ENCODE measurements at places on chromosomes 7 and 10.

GRCh38 chr10:118564652-118565051 is 30.8 kb downstream of the PRLHR start:
- no peak for DNase-seq

DNA sequence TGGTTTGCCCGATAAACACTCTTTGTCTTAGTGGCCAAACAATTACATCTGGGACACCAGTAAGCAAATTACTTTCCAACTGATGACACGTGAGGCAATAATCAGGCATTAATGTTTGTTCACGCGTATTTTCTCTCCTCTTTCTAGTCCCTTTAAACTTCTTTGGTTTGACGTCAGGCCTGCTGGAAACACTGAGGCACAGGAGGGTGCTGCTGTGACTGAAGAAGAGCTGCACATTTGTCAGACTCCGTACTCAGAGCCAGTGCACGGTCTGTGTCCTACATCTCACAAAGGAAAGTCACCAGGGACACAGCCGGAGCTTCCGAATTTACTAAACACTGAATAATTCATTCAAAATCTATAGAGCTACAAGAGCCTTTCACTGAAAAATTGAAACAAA is 57.6 kb upstream of the ANAPC16 start:
- DNase-seq = no peak

DNA sequence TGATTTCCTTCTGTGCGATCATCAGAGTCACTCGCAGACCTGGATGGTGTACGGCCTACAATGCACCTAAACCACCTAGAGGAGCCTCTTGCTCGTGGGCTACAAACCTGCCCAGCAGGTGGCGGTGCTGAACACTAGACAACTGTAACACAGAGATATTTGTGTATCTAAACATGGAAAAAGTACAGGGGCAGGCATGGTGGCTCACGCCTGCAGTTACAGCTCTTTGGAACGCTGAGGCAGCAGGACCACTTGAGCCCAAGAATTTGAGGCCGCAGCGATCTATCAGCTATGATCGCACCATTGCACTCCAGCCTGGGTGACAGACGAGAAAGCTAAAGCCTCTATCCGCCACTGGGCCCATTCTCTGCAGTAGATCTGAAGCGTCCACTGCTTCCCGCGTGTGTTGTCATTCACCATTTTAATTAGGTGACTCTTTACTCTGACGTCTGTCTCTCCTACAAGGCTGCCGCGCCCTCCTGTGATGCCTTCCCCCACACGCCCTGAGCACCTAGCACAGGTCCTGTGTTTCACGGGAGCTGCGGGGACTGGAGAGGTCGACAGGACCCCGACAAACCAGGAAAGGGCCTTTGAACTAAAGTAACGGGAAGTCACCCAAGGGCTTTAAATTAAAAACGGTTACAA is 774 bp downstream of the TUBGCP2 start:
- DNase-seq = peak; percentile 72

DNA sequence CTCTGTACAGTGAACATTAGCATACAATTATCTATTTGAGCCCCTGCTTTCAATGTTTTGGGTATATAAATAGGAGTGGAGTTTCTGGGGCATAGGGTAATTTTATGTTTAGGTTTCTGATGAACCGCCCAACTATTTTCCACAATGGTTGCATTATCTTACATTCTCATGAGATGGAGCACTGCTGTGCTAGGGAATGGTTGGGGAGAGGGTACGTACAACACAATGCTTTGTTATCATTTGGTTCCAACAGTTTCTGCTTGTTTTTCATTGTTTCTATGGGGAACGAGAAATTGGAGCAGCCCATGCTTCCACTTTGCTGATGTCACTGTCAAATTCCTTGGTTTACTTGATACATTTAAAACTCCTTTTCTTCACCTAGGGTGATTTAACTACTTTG is 1115.3 kb downstream of the REEP3 start:
- DNase-seq = no peak

- no peak for DNase-seq
Observed at GRCh38 chr7:15305002-15305600, 256.7 kb downstream of the AGMO start.

DNA sequence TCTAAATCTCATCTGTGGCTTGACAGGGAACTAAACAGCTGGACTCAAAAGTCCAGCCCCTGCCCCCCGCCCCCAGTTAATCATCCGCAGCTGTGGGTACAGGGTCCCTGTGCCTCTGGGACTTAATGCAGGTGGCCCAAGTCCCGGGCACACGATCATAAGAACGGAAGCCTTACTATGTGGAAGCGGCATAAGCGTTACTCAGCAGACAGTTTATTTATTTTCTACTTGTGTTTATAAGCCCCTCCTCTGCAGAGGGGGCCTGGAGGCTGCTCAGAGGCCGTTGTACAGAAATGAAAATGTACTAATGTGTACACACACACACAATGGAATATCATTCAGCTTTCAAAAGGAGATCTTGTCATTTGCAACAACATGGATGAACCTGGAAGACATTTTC is 158.0 kb upstream of the TNS3 start:
- no peak for DNase-seq

- DNase-seq = no peak
Observed at GRCh38 chr7:132646052-132646451, 69.8 kb upstream of the PLXNA4 start.

GRCh38 chr7:33900501-33900900 is 4.8 kb upstream of the BMPER start:
- DNase-seq = no peak

GRCh38 chr10:103199488-103199887 is 6.4 kb upstream of the NT5C2 start:
- no peak for DNase-seq

GRCh38 chr7:36456138-36456537 is 66.5 kb downstream of the ANLN start:
- DNase-seq = no peak

DNA sequence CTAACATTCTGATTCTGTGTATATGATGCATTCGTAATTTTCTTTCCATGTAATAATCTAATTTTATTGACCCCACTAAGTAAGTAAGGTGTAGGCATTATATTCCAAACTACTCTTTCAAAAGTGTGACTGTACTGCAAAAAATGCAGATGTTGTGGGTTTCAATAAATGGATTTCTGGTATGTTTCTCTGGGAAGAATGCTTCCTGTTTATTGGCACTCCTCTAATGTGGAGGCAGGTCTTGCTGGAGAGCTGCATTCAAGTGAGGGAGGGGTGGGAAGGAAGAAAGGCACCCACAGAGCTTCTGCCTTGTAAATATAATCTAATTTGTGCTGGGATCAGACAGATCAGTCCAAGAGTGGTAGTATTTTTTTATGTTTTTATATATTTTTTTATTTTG is 23.9 kb downstream of the ST7 start:
- no peak for DNase-seq

DNA sequence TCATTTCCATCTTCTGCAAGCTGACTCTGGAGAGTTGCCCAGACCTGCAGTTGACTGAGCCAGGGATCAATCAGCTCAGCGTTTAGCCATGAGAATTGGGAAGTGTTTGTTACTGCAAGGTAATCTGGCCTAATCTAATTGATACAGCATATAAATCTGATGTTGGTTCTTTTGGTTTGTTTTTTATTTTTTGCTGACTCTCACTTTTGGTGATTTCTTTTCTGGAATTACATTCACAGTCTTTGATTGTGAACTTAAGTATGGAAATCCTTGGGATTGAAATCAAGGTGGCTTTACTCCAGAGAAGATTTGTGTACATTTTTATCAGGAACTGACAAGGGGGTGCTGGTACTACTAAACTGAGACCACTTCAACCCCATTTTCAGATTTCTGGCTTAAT is 1.7 kb upstream of the GIMAP6 start:
- DNase-seq = no peak

DNA sequence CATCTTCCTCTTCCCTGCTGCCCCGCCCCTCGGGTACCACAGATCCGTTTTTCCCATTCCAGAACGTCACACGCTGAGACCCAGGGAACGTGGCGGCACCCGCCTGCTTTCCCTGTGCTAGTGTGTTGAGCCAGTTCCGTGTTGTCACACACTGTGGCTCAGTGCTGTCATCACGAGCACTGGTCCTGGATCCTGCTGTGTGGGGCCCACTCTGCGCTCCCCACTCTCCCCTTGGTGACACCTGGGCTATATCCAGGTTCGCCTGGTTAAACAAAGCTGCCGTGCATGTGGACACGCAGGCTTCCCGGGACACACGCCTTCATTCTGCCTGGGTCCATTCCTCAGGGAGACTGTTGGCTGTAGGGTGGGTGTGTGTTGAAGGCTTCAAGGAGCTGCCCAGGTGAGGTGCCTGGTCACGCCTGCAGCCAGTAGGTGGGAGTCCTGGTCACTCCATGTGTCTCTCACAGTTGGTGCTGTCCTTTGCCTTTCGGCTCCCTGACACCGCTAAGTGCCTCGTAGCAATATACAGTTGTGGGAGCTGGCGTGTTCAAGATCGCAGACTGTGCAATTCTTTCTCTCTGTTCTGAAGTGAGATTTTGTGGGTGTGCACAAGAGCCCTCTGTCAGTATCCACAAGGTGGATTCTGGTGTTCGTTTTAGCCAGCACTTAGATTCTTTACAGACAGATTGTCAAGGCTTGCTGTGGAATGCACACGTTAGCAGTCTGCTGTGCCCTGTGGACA is 88.6 kb downstream of the INPP5A start:
- DNase-seq = no peak

GRCh38 chr10:125878957-125879835 is 1.9 kb downstream of the DHX32 start:
- no peak for DNase-seq

- DNase-seq = no peak
Observed at GRCh38 chr10:94014304-94014703, 20.6 kb downstream of the PLCE1 start.

- DNase-seq = no peak
Observed at GRCh38 chr10:6108631-6109443, 20.0 kb downstream of the RBM17 start.

GRCh38 chr7:22248111-22248809 is 108.7 kb downstream of the RAPGEF5 start:
- no peak for DNase-seq

- no peak for DNase-seq
Observed at GRCh38 chr7:137694405-137694804, 152.4 kb downstream of the DGKI start.

DNA sequence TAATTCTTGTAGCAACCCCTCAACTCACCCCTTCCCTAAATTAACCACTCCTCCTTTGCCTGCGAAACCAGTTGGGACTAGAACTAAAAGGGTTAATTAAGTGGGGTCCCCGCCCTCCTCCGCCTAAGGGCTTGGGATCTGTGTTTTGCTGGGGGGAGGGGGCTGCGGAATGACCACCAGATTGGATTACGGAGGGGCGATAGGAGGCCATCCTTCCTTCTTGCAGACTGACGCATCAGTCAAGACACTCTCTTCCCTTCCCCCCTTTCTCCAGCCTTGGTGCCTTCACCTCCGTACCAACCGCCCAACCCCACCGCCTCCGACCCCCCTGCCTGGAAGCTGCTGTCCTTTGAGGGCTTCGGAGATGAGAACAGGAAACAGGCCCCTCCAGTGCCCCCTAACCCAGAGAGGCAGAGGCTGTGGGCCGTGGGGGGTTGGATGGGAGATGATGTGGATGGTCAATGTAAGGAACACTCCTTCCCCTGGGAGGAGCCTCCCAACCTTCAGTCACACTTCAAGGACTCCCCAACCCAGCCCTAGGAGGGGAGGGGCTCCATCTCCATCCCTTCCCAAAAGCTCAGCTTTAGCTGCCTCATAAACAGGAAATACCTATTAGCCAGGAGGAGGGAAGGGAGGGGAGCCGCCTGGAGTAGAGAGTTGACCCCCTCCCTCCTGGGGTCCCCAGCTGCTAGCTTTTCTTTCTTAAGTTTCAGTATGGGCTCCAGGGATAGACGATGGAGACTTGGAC is 997 bp upstream of the LDB1 start:
- no peak for DNase-seq

- no peak for DNase-seq
Observed at GRCh38 chr7:28675429-28675828, 263.1 kb downstream of the CREB5 start.

GRCh38 chr10:79417731-79418130 is 27.7 kb downstream of the ZCCHC24 start:
- no peak for DNase-seq

DNA sequence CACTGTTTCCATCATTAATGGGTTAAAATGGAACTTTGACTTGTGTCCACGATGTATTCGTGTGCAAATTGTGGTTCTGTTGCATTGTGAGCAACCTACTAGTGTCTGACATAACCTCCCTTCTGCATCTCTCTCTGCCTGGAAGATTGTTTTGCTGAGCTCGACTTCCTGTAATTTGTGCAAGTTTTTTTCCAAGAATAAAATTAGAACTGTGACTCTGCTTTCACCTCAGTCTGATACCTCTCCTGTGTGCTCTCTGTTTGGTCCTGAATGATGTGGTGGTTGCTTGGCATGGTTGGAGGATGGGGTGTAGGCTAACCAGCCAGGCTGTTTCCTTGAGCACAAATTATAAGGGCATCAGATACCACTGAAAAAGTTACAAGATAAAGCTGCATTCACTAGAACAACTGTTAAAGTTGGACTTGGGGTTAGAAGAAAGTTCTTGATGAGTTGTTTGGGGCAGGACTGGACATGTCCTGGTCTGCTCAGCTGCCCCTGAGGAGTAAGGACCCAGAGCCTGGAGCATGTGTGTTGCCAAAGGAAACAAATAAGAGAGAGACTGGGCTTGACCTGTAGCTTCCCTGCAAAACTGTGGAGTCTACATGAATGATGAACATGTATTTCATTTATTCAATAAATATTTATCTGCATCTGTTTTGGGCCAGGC is 1.9 kb upstream of the VOPP1 start:
- no peak for DNase-seq

GRCh38 chr10:73469579-73469978 is 26.2 kb downstream of the PPP3CB start:
- no peak for DNase-seq

- DNase-seq = no peak
Observed at GRCh38 chr10:65778753-65779152, 1147.1 kb upstream of the LRRTM3 start.

DNA sequence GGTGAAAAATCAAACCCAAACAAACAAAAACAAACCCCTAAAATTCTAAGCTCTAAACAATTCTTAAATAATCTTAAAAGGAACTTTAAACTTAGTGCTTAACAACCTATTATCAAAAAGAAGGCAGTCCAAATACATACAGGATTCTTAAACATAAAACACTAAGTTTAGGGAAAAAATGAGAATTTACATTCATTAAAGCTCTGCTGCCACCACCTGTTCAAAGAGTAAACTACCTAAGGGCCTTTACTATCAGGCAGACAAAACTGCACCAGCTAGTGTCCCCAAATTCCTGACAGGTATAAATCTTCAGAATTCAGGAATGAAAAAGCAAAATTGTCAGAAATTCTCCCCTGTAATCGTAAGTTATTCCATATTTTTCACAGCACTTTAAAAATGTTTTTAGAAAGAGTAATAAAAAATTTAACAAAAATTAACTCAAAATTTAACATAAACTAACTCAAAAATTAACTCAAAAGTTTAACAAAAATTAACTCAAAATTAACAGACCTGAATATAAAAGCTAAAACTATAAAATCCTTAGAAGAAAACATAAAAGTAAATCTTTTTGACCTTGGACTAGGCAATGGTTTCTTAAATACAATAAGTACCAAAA is 55.1 kb downstream of the PDZD8 start:
- no peak for DNase-seq
